ENCODE measurements at places on chromosomes 1 and 21.

GRCh38 chr1:78549891-78550290, 59.1 kb downstream of the PTGFR start:
- DNase-seq: no peak

- no peak for DNase-seq
These were observed 157.6 kb upstream of the ARHGEF16 start for GRCh38 chr1:3296826-3297225.

DNA sequence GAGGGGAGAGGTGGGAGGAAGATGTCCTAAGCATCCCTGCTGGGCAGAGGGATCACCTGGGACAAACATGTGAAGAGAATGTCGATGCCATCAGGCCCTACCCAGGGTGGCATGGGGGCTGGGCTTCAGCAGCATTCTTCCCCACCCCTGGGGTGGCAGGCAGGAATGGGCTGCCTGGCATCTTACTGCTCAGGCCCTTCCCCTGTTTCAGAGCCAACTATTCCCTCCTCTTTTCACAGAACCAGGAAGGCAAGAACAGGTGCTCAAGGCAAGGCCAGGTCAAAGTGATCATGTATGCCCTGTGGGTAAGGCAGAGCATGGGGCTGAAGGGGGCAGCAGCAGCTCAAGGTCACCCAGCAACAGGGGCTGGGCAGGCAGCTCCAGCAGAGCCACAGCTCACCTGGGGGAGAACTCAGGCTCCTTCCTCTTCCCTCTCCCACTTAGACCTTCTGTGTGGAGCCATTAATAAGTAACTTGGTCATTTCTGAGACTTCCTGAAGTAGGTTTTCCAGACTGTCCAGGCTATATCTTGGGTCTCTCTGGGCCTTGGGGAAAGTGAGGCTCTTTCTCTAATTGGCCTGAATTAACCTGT, 56.4 kb downstream of the ELK4 start:
- DNase-seq: no peak

- no peak for DNase-seq
These were observed 40.2 kb upstream of the EPS8L3 start for GRCh38 chr1:109803901-109804331.

DNA sequence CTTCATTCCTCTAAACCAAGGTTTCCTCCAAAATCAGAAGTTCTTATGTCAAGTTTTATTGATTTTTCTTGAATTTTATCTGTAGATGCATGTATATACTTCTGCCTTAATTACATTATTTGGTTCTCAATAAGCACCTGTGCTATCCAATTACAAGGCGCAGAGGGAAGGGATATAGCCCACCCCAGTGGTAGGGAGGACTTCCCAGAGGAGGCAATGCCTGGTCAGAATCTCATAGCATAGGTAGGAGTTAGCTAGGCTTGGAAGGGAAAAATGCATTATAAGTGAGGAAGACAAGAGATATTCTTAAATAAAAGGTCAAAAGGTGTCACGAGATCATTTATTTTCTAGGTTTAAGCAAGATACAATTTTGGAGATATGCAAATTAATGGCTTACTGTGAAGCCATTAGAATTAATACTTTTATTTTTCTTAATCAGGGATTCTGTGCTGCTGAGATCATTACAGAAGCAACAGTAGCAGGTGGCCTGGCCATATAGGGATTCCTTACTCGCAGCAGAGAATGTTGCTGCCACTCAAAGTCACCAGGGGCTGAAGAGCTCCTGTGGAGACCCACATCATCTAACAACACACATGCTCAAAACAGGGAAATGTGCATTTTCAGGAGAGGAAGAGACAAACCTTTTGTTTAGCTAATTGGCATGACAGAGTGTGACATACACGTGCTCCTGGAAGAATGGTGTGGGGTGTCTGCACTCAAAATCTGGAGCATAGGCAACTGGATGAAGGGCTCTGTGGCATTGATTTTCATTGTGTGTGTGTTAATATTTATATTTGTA, 178.3 kb downstream of the ATG4C start:
- no peak for DNase-seq

- no peak for DNase-seq
These were observed 190.0 kb upstream of the SAMSN1 start for GRCh38 chr21:14736162-14736561.

- no peak for DNase-seq
These were observed at the start of gene SELE for GRCh38 chr1:169733924-169734323. TSS of gene SELE (minus strand) at chr1:169734079. CDS start at chr1:169733612, 467 bp downstream.

GRCh38 chr1:44884746-44885145, 41.7 kb upstream of the PTCH2 start:
- DNase-seq: no peak

- no peak for DNase-seq
These were observed at the start of gene HTR6 for GRCh38 chr1:19664453-19665185. TSS of gene HTR6 (plus strand) at chr1:19664875. CDS start at chr1:19665754, 879 bp downstream.

DNA sequence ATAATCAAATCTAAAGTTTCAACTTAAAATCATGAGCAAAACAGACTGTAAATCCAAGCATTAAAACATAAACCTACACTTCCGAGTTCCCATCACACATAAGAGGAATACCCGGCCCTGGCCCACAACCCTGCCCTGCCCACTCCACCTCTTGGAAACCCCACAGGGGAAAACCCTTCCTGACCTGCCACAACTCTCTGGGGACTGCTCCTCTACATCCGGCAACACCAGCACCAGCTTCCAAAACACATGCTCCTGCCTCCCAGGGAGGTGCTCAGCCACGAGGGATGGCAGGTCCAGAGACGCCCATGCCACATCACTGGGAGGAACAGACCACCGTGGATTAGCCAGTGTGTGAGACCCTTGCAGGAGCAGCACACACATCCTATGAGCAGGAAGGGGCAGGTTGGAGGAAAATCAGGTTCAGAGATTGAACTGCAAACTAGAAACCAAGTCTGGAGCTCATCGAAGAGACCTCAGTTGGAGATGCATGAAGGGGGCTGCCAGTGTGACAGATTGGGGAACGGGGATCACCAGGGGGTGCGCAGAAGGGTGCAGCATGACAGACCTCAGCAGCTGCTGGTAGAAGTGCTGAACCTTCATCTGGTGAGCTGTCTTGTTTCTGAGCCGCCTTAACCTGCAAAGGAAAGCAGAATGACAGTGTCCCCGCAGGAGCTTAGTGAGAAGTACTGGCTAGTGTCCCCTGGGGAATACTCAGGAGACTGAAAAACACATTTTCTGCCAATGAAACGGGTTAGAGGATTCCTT, 25.8 kb upstream of the LSS start:
- no peak for DNase-seq

GRCh38 chr1:226627924-226628611, 79.5 kb downstream of the STUM start:
- no peak for DNase-seq

- DNase-seq: no peak
These were observed 63.6 kb upstream of the ETV3 start for GRCh38 chr1:157201767-157202166.

DNA sequence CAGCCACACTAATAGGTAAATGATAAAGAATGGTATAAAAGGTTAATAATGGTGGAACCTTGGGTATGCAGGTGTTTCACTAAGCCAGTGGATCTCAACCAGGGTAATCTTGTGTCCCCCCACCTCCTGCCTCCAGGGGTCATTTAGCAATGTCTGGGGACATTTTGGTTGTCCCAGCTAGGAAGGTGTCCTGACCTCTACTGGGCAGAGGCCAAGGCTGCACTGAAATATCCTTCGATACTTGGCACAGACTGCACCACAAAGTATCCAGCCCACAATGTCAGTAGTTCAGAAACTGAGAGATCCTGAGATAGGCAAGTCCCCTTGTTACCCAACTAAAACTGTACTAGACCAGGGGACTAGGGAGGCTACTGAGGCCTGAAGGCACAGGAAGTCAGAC, 113.6 kb upstream of the TIAM1 start:
- DNase-seq: no peak

GRCh38 chr1:98021126-98021525, 100.3 kb upstream of the DPYD start:
- no peak for DNase-seq

DNA sequence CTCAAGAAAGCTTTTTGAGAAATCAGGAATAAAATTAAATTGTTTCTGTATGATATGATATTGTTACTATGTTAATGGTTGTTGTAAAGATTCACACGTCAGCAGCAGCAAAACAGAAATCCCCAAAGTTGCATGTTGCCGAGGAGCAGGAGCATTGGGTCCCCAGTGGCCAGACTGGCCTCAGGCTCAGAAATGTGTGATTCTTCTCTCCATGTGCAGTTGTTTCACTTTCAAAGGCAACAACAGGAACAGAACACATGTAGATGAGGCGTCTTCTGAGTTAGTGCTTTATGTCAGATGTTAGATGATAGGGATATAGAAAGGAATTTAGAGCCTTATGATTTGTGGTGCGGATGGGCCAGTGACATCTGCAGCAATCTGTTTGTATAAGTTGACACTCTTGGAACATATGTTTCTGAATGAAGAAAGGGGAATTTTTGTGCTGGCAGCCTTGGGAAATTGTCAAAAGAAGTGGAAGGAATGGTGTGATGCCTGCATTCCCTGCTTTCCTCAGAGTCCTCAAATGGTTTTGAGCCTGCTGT, 2.1 kb upstream of the TTLL7 start:
- no peak for DNase-seq

DNA sequence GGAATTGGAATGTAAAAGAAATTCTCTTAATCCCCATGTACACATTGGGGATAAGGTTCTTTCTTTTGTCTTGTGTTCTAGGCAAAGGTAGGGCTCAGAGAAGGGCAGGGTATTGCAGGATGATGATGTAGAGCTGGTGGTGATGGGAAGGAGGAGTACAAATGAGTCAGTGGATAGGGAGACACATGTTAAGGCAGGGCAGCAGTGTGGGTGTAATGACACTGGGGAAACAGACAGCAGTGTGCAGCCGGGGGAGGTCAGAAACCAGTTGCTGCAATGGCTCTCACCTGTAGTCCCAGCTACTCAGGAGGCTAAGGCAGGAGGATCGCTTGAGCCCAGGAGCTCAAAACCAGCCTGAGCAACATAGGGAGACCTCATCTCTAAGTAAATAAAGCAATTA, 5.1 kb downstream of the NLRP3 start:
- DNase-seq: no peak

DNA sequence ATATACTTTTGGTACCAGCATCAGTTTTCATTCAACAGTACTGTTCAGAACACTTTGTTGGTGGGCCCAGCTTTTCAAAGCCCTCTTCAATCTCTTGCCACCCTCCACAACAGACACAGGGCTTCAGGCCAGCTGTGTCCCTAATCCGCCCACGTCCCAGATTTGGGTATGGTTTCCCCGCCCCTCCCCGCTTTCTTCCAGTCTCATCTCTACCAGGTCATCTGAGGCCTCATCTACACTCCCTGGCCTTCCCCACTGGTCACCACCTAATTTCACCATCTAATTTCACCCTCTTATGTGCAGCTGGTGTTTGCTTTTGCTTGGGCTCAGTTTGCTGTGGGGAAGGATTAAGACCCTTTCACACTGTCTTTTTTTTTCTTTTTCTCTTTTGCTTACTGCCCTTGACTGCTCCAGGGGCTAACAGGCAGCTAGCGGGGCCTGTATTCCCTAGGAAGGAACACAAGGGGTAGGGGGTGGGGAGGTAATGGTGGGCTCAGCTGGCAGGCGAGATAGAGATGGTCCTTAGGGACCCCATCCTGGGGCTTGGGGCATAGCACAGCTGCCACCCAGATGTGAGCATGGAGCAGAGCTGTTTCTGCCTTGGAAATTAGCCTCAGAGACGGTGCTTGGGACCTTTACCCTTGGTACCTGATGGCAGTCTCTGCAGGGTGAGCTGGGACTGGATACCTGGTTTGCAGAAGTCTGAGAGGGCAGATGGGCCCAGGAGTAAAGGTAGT, 3.8 kb upstream of the EPB41 start:
- DNase-seq: no peak

DNA sequence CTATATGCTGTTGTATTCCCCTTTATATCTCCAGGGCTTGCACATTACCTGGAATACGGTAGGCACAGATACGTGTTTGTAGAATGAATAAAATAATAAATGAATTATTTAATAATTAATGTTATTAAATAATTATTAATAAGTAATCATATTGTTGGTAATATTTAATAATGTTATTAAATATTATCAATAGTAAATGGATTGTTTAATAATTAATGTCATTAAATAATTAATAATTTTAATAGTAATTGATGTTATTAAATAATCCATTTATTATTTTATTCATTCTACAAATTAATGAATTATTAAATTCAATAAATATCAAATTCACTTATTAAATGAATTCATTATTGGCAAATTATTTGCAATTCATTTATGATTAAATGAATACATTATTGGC, 175.1 kb downstream of the MATN1 start:
- DNase-seq: no peak

DNA sequence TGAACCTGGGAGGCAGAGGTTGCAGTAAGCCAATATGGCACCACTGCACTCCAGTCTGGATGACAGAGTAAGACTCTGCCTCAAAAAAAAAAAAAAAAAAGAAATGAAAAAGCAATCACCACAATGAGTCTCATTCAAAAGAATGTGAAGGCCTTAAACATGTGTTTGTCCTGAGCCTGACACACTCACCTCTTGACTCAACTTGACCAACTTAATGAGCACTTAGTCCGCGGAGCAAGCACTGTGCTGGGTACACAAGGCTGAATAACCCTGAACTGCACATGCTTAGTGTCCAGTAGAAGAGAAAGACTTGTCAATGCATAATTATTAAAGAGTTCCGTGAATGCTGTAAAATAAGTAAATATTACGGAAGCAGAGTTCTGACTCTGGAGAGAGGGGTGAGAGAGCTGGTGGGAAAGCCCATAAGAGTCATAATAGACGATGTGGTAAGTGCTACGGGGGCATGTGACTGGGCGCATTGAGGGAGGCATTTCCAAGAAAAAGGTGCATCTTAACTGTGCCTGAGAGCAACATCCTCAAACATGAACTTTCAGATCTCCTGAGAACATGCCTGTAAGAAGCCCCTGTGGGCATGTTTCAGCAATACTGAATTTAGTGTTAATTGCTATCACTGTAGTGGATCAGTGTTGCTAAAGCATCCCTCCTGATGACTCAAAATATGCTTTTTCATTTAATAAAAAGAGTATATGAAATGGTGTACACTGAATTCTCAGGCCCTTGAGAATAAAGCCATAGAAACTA, 27.2 kb downstream of the MCOLN2 start:
- no peak for DNase-seq

DNA sequence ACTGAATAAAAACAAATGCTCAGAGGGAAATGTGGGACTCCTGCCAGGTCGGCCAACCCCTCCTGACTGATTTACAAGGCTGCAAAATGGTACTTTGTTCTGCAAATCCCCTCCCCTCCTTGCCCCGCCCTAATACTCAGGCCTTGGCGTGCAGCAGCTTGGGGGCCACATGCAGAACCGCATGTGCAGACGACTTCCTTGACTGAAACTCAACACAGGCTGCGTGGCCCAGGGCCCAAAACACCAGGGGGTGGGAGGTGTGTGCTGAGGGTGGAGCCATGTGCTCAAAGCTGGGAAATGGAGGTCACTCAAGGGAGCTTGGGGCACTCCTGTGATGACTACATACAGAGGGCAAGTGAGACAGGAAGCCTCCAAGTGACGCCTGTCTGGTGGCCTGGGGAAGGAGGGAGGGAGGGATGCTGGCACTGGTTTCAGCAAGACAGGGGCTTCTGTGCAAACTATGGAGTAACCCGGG, 87.2 kb downstream of the MRPL37 start:
- no peak for DNase-seq

DNA sequence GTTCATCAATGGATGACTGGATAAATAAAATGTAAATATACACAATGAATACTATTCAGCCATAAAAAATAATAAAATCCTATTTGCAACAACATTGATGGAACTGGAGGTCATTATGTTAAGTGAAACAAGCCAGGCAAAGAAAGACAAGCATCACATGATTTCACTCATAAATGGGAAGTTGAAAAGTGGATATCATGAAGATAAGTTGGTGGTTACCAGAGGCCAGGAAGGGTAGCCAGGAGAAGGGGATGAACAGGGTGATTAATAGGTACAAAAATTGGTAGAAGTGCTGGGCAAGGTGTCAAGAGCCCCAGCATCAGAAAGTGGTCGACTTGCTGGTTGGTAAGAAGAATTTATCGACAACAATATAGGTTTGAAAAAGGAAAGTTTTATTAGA, 1.3 kb upstream of the PARK7 start:
- DNase-seq: no peak

Data from SW480 (cell line).